IPS DF 6.9 (cell line): ENCODE measurements at places on chromosomes 1 and 21.

- no peak for DNase-seq
Observed at GRCh38 chr1:45647248-45648021, 23.6 kb upstream of the CCDC17 start.

GRCh38 chr1:210360852-210361477, 32.3 kb downstream of the HHAT start:
- no peak for DNase-seq

- no peak for DNase-seq
Observed at GRCh38 chr1:65845535-65846060, 52.9 kb downstream of the PDE4B start.

DNA sequence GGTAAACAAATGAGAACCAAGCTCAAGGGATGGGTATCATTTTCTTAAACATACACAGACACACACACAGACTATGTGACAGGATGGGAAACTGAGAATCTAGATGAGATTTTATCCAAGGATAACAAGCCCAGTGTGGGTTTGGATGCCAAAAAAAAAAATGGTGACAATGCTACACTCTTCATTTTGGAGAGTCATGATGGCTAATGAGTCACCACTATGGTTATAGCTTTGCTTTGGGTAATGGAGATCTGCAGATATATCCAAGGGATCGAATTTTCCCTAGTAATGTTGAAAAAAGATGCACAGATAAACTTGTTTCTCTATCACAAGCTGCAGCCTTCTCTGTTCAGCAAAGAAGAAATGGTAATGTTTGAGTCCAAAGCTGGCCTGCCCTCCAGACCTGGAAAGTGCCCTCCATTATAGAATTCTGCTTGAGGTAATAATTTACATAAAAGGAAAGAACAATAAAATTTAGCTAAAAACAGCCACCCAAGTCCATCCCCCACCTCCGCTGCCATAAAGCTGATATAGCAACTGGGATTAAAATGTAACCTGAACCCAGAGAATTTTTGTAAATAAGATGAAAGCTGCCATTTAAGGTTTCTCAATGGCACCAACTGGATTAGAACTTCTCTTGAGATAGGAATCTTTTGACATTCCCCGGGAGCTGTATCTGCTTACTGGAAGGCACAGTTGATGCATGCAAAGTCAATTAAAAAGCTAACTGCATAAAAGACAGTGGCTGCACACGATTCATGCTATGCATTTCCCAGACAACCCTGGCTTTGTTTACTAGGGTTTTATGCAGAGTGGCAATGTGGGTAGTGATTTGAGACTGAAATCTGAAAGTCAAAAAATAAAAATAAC, 395.2 kb upstream of the LYPLAL1 start:
- no peak for DNase-seq

DNA sequence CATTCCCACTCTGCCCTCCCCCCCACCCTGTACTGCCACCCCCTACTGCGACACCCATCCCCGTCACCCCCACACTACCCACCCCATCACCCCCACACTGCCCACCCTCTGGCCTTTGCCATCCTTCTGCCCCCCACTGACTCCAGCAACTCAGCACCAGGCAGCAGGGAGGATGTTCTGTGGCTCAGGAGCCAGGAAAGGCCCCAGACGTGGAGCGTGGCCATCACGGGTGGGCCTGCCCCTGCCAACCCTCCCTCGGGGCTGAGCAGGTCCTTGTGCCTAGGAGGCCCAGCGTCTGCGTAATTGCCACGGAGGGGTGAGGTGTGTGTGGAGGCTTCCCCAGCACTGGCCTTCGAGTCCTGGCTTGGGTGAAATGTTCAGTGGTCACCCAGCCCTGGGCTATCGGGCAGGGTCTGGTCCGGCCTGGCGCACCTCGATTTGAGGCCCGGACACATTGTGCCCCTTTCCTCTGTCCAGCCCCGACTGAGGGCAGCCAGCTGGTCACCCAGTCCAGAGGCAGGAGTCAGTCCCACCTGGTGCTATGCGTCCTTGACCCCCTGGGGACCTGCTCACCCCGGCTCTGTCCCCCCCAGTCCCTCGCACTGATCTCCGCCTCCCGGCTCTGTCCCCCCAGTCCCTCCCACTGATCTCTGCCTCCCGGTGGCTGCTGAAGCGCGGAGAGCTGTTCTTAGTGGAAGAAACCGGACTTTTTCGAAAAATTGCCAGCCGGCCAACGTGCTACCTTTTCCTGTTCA, 23.0 kb downstream of the ARHGEF16 start:
- no peak for DNase-seq

- DNase-seq, result peak; percentile 64
Observed at GRCh38 chr1:65309304-65310077, at the start of gene DNAJC6. Gene DNAJC6 (plus strand): TSS chr1:65309543. CDS start chr1:65309746, 203 bp downstream.

- DNase-seq, result no peak
Observed at GRCh38 chr1:919271-919872, 4.4 kb upstream of the SAMD11 start.

GRCh38 chr1:3494321-3495308, 40.1 kb downstream of the ARHGEF16 start:
- no peak for DNase-seq

GRCh38 chr1:207172885-207173284, 68.9 kb downstream of the C4BPA start:
- no peak for DNase-seq

DNA sequence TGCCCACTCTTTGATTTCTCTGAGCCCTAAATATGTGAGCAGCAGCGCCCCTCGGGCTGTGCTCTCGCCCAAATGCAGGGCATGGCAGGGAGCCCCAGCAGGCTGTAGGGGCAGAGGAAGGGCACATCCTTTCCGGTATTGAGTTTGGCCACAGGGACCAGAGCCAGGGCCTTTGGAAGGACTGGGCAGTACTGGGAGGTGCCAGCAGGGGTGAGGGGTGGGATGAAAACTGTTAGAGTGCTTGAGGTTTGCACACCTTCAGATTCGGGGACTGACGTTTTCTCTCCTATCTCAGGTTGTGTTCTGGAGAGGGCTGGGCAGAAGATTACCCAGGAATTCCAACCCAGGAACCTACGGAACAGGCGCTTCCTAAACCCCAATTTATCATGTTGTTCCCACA, 2.2 kb upstream of the ATP1A2 start:
- DNase-seq, result no peak

DNA sequence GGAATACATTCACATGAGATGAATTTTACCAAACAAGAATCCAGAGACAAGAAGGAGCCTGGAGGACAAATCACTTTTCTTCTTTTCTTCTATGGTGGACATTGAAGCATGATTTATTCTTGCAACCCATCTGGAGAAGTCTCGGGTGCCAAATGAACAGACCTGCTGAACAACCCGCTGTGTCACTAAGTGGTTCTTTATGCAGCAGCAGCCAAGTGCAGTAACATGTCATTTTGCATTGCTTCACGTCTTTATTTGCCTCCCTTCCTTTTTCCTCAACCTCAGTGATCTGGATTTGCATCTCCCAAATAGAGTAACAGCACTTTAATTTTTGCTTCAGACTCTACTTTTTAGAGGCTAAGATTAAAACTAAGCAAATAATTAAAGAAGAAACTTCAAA, 50.0 kb upstream of the TENT5C start:
- no peak for DNase-seq

DNA sequence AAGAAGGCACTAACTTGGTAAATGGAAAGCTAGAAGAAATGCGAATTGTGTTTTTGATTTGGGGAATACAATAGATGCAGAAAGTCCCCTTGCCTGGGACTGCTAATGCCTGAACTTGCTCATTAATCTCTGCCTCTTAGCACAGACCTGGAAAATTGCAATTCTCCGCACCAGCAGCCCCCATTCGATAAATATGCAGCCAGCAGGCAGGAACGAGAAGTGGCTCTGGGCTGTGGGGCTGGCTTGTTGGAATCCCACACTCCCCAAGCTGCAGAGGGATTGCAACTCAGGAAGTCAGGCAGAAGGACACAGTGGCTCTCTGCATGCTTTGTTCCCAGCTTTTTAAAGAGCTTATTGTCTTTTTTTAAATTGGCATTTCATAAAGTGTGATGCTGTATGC, 51.3 kb downstream of the PCP4 start:
- DNase-seq, result no peak

DNA sequence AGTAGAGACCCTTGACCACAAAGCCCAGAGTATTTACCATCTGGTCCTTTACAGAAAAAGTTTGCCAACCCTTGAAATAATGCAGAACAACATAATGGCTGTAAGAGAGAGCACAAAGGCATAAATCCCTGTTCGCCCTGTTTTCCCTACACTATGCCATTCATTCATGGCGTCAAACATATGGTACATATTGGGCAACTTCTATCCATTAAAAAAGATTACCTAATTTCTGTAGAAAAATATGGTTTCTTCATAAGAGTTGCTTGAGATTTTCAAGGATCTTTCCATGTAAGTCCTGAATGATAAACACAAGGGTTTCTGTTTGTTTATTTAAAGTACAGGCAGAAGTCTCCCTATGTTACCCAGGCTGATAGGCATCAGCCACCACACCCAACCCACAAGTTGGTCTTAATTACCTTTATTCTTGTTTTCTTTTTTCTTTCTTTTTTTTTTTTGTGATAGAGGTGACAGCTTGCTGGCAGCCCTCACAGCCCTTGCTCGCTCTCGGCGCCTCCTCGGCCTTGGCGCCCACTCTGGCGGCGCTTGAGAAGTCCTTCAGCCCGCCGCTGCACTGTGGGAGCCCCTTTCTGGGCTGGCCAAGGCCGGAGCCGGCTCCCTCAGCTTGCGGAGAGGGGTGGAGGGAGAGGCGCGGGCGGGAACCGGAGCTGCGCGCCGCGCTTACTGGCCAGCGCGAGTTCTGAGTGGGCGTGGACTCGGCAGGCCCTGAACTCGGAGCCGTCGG, 68.3 kb upstream of the NR5A2 start:
- DNase-seq, result no peak

- no peak for DNase-seq
Observed at GRCh38 chr1:55828044-55828443, 612.9 kb upstream of the USP24 start.

GRCh38 chr1:65762081-65762862, 30.4 kb upstream of the PDE4B start:
- DNase-seq, result no peak

GRCh38 chr1:168535536-168535935, 8.3 kb downstream of the XCL2 start:
- no peak for DNase-seq

GRCh38 chr1:102184477-102184876, 187.8 kb upstream of the OLFM3 start:
- no peak for DNase-seq

DNA sequence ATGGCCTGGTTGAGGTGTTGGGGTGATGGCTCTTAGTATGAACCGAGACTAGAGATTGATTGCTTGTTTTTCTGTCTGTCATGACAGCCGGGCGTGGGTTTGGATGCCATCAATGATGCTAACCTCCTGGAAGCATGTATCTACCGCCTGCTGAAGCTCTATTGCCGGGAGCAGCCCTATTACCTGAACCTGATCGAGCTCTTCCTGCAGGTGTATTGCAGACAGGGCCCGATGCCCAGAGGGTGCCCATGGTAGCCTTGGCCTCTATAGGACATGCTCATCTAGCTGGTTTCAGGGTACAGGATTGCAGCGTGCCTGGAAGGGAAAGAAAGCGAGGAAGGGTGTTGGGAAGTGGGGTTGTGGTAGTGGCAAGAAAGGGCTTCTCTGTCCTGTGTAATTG, 2.6 kb upstream of the RUSC1 start:
- DNase-seq, result no peak

DNA sequence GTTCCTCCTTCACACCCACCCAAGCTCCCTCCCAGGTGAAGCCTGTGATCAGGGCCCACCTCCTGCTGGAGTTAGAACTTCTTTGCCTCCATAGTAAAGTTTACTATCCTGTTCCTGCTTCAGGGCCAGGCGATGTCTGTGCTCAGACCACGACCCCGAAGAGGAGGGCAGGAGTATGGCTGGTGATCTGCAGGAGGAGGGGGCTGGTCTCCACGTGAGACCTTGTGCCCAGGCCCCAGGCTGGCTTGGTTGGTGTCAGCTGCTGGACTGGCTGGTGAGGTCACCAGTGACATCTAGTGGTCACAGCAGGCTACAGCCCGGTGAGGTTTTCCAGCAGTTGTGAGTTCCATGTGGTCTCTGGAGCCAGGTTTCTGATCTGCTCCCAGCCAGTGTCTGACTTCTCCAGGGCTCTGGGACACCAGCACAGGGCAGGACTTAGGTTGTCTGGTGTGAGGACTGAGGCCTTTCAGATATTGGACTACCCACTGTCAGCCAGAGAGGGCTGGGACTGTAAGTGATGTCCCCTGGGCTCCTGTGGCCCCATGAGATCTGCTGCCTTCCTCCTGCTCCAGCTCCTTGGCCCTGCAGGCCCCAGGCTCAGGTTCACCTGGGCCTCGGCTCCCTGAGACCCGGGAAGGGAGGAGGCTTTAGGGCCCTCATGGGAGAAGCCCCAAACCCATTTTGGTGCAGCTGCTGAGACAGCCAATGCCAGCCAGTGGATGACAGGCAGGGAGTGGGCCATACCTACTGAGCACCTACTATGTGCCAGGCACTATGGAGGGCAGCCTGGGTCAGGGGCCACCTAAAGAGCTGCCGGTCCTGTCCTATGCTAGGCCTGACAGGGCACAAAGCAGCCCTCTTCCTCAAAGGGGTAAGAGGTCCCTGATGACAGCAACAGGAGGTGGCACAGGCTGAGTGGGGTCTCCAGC, 6.0 kb upstream of the UBL4B start:
- DNase-seq, result peak; percentile 68

DNA sequence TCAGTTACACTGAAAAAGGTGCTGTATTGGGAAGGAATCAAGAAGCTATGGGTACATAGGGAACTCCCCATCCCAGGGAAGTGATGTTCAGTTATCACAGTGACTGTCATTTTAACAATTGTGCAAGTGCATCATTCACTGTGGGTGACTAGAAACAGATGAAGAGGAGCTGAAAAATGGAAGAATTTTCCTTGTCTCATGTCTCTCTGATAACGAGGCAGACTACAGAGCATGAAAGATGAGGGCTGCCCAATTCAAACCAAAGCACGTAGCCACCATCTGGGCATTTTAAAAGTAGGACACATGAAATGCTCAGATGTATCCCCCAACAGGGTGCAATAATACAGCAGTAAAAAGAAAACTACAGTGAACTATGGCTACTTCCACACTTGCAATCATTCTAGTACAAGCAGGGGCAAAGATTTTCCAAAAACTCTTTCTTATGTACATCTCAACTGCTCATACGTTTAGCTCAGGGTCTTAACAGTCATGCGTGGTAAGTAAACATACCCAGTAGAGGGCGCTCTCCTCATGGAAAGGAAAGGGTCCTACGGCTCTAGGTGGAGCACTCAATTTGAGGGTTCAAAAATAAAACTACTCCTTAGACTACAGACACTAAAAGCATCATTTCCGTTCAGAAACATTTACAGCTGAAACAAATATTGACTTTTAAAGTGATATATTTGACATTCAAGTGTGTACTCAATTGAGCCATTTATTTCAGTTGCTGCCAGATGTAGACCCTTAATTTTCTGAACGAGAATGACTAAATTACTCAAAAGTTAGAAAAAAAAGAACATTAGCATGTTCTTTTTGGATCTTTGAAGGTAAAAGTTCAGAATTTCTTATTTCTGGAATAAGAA, 143.2 kb downstream of the KCTD3 start:
- peak; percentile 60 for DNase-seq

GRCh38 chr1:33762109-33762830, 101.6 kb upstream of the HMGB4 start:
- no peak for DNase-seq

DNA sequence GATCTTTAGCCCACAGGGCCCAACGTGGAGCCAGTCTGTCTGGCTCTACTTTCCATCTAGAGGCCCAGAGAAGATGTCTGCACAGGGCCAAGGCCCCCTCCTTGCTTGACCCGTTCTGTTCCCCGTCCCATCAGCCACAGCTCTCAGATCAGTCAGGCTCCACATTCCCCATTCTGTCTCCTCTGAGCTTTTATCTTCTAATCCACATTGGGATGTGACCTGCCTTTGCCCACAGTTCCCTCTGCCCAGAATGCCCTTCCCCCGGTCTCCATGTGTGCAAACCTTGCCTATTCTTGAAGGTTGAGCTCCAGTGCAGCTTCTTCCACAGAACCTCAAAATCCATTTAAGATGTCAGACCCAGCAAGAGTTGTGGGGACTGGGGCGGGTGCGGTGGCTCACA, 53.3 kb upstream of the WASF2 start:
- no peak for DNase-seq
